ENCODE measurements at places on chromosomes 5 and 9. TPM values are rescaled to one million over a fixed set of nuclear protein-coding genes. Genes with fewer than 3 reads are reported as not detected.

The C9orf78 gene
- 46.1 TPM for total RNA-seq

The TMEM174 gene
- total RNA-seq = not detected

The SPRY4 gene
- 12.5 TPM for total RNA-seq

The CLK4 gene
- 29.4 TPM for total RNA-seq

The LHX6 gene
- total RNA-seq = 2.8 TPM

The RNF183 gene
- not detected for total RNA-seq

Data from glutamatergic neuron (in vitro differentiated cells).